ENCODE measurements at places on chromosomes 2 and 18.

DNA sequence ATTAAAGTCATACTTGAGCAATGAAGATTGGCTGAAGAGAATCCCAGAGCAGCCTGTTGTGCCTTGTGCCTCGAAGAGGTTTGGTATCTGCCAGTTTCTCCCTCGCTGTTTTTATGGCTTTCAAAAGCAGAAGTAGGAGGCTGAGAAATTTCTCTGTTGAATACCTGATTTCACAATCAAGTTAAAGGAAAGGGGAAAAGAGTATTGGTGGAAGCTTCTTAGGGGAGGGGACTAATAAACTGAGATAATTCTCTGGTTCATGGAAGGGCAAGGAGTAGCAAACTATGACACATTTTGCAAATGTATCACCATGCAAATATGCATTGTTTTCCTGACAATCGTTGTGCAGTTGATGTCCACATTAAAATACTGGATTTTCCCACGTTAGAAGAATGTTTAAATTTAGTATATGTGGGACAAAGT lies at the start of gene IL1B:
IL1B (minus strand) TSS at position 85 of the 423 bp plus-strand sequence. CDS start 550 bp downstream, outside the sequence.
- peak; percentile 93 for DNase-seq

GRCh38 chr2:220246386-220246785 lies 619.0 kb downstream of the SLC4A3 start:
- no peak for DNase-seq

DNA sequence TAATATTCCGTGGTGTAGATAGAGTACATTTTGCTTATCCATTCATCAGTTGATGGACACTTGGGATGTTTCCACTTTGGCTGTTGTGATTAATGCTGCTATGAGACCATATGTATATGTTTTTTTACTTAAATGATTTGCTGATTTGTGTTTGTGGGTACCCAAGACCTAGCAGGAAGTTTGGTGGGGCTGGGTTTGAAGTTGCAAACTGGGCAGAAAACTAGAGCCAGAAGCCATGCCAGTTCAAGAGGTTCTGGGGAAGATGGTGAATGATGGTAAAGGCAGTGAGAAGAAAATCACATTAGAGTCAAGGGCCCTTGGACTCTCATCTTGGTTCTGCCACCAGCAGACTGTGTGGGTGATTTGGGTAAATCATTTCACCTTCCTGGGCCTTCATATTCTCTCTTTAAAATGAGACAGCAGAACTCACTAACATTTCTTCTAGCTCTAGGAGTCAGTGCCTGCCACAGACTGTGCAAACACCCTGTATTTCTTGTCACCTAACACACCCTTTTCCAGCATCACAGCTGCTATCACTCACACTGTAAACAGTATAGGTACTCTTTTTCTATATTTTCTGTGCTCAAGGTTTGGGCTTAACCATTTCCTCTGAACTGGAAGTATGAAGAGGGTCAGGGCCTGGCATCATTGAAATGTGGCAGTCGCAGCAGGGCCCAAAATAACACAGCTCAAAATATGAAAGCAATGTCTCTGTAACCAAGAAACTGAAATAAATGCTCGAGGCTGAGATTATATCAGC lies 8.4 kb upstream of the CTLA4 start:
- no peak for DNase-seq

DNA sequence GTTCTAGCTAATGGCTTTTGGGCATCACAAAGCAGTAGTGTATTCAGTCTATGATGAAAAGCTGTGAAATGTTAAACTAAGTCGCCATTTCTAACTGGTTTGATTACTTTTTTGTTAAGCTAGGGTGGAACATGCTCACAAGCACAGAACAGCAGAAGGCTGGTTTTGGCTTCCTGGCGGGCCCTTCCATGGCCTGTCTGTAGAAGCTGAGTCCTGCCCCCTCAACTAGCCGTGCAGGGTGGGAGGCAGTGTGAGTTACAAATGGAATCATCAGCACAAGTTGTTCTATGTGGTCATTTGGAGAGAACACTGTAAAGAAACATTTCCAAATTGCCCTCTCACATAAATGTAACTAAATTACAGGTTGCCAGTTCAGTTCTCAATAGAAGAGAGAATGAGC lies 290.8 kb downstream of the ALPK2 start:
- DNase-seq = no peak

DNA sequence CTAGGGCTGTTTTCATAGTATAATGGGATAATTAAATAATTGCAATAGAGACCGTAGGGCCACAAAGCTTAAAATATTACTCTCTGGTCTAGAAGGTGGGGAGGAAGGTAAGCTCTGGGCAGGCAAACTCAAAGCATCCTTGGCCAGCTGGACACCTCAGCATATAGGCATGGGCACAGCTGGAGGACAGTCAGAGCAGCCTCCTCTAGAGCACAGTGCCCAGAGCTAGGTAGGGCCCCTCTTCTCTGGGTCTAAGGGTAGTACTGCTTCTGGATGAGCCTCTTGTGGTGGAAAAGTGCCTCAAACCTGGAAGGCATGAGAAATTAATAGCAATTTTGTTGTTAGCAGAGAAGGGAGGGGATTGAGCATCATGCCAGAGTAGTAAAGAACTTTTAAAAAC lies 291.3 kb upstream of the FBXO11 start:
- DNase-seq = no peak

- DNase-seq = peak; percentile 74
Measured at GRCh38 chr2:43218702-43219382, 7.6 kb downstream of the ZFP36L2 start.

DNA sequence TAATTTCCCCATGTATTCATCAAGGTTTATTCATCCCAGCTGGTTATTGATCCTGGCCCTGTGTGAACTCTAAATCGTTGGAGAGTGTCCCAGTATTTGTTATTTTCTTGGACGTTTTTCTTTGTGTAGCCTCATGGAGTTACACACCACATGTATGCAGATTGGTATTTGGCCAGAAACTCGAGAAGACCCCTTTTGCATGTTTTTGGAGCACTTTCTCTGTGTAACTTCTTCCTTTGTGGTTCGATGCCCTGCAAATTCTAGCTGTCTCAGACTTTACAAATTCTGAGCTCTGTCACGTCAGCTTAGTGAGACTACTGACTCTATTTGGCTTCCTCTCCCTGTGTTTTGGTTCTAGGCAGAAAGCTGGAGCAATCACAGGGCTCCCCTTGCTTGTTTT lies 198.7 kb downstream of the MCFD2 start:
- DNase-seq = no peak

DNA sequence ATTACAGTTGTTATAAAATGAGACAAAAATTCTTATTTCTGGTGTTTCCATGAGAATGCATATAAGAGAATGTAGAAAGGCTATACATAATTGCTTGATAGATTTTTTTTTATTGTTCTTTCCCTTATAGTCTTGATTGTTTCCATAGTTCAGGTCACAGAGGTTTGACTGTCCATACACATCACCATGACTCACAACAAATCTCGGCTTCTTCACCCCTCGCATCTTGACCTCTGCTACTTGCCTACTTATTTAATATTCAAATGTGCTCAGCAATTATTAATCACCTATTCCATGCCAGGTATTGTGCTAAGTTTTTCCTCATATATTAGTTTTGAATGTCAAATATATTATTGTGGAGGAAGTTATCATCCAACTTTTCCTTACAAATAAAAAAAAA lies 789.6 kb downstream of the RNF144A start:
- DNase-seq = no peak

DNA sequence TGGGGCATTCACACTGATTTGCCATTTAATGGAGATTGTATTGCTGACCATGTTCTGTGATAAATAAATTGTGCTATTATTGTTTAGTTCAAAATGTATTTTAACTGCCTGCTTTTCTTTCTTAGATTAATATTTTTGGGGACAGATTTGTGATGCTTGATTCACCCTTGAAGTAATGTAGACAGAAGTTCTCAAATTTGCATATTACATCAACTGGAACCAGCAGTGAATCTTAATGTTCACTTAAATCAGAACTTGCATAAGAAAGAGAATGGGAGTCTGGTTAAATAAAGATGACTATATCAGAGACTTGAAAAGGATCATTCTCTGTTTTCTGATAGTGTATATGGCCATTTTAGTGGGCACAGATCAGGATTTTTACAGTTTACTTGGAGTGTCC lies 1.8 kb downstream of the DNAJC10 start:
- DNase-seq = no peak

- DNase-seq = no peak
Measured at GRCh38 chr18:75199327-75199726, 9.6 kb downstream of the PTGR3 start.

GRCh38 chr2:195984923-195985726 lies 83.5 kb downstream of the DNAH7 start:
- no peak for DNase-seq

- no peak for DNase-seq
Measured at GRCh38 chr2:163667064-163667887, 68.5 kb downstream of the FIGN start.
